ENCODE measurements at places on chromosomes 12 and 14.

GRCh38 chr14:44962334-44963043 is 499 bp downstream of the TOGARAM1 start:
- peak; percentile 24 for DNase-seq

DNA sequence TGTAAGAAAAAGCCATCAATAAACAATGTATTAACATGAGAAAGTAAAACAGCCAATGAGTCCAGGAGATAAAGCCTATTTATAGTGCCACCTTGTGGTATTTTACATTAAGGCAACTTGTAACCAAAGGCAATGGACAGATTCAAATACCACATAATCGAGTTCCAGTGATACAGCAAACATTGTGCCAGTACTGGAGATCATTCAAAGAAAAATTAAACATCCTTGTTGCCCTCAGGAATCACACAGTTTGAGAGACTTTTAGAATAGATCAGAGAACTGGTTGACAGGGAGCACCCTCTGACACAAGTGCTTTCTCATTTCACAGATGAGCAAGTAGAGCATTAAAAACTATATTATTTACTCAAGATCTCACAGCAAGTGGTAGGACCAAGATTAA is 98.1 kb downstream of the DDHD1 start:
- DNase-seq = no peak

DNA sequence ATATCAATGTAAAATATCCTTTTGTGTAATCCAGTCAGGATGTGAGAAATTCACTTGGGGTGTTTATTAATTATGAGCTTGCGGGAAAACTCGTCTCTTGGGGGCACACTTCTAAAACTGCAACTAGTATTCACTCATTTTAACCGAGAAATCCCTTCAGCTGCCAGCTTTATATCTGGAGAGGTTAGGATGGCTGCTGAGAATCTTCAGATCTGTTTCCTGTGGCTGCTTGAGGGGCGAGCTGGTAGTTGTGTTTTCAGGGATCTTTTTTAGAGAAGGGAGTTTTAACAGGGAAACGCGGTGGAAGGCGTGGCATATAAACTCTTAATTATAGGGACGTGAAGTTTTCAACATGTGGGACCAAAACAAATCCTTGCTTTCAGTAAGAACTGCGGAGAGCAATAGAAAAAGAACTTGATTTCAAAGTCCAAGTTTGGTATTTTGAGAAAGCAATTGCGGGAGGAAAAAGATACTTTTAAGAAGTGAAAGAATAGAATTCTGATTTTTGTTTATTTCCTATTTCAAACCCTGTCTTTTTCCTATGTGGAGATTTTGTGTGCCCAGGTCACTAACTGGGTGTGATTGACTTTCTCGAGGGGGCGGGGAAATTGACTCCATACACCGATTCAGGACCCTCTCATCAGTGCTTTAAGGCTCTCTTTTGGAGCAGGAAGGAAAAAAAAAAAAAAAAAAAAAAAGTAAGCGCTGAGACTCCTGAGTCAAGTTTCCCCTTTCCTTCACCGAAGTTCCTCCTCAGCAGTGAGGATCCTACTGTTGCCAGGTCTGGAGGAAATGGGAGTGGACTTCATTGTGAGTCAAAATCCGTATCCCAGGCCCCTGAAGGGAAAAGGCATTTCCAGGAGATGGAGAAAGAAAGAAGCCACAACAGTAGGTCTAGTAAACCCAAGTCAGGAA is 1.1 kb downstream of the PPFIBP1 start:
- no peak for DNase-seq

DNA sequence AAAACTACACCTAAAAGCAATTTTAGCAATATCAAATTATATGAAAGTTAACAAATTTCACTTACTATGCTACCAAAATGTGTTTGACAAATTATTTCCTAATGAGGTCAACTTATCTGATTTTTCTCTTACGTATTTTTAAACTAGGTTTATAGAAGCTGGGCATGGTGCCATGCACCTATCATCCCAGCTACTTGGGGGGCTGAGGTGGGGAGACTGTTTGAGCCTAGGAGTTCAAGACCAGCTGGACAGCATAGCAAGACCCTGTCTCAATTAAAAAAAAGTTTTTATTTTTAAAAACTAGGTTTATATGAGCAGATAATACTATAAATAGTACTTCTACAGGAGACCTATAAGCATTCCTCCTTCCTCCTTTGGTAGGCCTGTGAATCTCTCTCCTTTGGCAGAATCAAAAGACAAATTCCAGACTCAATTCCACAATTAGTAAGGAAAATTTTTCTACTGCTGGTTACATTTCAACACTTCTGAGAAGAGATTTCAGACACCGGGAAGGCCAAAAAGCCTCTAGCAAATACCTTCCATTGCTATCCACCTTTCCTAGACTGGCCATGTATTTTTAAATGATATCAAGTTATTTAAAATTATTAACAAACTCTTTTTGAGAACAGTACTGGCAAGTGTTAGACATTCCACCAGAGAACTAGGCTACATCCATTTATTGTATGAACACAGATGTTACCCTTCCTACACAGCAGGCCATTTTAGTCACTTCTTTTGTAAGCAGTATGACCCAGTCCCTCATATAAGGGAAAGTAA is 34.4 kb downstream of the CDK17 start:
- DNase-seq = no peak

DNA sequence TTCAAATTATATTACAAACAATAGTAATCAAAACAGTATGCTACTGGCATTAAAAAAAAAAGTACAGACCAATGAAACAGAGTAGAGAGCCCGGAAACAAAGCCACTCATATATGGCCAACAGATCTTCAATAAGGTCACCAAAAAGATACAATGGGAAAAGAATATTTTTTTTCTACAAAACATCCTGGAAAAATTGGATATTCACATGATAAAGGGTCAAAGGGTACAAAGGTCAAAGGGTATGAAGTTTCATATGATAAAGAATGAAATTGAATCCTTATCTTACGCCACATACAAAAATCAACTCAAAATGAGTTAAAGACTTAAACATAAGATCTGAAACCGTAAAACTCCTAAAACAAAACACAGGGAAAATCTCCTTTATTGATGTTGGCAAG is 168.5 kb upstream of the PELI2 start:
- DNase-seq = no peak

DNA sequence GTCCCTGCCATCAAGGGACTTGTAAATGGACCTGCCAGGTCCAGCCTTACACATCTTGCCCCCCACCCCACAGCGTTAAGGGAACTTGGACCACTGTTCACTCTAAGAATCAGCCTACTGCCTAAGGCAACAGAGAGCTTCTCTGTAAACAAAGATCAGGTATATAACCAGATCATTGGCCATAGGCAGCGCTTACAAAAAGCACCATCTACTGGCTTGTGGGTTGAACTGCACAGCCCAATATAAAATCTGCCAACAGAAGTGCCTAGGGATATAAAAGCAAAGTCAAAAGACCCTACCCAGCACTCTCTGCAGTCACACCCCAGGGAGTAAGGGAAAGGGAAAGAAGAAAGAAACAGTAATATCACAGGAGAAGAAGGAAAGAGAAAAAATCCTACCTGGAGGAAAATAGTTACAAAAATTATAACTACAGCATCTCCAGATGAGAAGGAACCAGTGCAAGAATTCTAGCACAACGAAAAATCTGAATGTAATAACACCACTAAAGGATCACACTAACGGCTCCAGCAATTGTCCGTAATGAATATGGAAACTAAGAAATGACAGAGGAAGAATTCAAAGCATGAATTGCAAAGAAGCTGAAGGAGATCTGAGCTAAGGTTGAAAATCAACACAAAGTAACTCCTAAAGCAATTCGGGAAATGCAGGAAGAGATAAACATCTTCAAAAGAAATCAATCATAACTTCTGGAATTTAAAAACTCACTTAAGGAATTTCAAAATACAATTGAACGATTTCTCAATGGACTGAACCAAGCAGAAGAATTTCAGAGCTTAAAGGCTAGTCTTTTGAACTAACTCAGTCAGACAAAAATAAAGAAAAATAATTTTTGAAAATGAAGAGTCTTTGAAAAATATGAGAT is 95.2 kb upstream of the PCED1B start:
- DNase-seq = peak; percentile 22

DNA sequence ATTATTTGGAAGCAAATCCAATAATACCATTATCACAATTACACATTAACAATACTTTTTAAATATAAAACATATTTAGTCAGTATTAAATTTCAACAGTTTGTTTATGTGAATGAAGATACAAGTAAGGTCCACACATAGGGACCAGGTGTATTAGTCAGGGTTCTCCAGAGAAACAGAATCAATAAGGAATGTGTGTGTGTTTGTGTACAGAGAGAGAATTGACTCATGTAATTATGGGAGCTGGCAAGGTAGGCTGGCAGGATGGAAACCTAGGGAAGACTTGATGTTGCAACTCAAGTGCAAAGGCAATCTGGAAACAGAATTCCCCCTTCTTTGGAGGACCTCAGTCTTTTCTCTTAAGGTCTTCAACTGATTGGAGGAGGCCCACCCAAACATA is 123.2 kb upstream of the OTX2 start:
- DNase-seq = no peak

DNA sequence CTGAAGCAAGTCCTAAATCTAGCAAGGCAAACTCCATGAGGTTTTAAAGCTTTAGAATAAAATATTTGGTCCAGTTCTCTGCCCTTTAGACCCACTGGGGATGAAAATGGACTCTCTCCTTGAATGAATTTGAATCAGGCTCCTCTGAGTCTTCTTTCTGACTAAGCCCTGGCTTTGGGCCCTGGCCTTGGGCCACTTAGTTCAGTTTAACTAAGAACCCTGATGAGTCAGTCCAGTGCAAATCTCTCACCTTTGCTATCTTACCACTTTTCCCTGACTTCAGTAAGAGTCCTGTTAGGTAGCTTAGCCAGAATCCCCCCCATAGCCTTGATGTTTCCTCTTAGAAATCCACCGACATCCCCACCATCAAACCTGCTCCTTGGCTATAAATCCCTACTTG is 427.5 kb downstream of the SNAPC1 start:
- DNase-seq = no peak

- no peak for DNase-seq
Observed at GRCh38 chr14:96881713-96882112, 84.5 kb downstream of the VRK1 start.

DNA sequence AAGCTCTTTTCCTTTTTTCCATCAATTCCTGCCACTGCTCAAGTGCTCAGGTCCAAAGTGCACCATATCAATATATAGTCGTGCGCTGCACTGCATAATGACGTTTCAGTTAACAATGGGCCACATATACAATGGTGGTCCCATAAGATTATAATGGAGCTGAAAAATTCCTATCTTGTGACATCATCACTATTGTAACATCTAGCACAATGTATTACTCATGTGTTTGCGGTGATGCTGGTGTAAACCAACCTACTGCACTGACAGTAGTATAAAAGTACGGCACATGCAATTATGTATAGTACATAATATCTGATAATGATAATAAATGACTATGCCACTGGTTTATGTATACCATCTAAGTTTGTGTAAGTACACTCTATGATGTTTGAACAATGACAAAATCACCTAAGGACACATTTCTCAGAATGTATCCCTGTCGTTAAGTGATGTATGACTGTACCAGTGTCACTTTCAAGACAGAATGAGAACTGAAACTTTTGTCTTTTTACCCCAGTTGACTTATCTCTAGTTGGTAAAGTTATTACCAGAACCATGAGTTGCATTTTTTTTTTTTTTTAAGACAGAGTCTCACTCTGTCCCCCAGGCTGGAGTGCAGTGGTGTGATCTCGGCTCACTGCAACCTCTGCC is 53.7 kb upstream of the INSM2 start:
- no peak for DNase-seq

DNA sequence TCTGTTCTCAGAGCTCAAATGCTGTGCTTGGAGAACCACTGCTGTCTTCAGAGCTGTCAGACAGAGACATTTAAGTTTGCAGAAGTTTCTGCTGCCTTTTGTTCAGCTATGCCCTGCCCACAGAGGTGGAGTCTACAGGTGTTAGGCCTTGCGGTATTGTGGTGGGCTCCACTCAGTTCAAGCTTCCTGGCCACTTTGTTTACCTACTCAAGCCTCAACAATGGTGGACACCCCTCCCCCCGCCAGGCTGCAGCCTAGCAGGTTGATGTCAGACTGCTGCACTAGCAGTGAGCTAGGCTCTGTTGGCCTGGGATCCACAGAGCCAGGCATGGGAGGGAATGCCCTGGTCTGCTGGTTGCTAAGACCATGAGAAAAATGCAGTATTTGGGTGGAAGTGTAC is 323.8 kb downstream of the BCAT1 start:
- DNase-seq = no peak

DNA sequence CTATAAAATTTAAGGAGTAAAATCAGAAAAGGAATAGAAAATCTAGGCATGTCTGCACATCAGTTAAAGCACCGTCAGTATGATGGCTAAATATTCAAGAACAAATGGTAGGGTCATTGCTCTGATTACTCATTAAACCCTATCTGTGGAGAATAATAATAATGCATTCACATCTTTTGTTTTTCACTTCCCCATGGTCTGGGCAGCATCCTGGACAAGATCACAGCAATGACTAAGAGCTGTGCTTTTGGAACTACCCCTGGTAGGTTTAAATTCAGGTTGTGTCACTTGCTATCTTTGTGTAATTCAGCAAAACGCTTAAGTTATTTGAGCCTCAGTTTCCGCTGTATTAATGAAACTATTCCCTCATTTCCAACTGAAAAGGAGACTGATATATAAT is 33.1 kb downstream of the C12orf42 start:
- DNase-seq = no peak

- DNase-seq = no peak
Observed at GRCh38 chr14:74202113-74202512, 37.1 kb upstream of the VSX2 start.

GRCh38 chr12:12007001-12007712 is 63.6 kb upstream of the BCL2L14 start:
- DNase-seq = peak; percentile 92

DNA sequence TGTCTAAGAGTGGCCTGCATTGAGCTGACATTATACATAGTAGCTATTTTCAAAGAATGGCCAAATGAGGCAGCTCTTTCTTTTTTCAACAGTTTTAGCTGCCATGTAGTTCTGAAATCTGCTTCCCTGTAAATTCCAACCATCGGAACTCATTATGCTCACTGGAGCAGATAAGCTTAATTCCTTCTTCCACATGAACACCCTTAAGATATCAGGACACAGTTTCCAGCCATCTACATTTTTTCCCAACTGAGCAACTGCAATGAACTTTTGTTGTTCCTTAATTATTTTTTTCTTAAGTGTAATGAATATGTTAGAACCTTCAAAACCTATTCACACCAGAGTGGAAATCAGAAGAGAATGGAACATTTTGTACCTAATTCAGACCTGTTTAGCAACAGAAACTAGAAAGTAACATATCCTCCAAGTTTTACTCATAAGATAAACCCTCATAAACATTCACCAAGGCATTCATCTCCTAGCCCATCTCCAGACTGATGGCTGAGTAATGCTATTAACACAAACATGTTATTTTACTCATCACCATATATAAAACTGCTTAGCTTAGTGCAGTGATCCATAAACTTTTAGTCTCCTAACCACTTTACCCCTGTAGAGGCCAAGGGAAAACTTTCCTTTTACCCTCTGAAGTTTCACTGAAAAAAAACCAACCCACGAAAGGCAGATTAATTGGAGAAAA is 296.1 kb upstream of the SYT1 start:
- DNase-seq = no peak

GRCh38 chr14:34043627-34044372 is 92.9 kb upstream of the EGLN3 start:
- DNase-seq = peak; percentile 82

GRCh38 chr14:71905860-71906259 is 26.4 kb upstream of the RGS6 start:
- DNase-seq = no peak

Data from stimulated activated CD4-positive, alpha-beta T cell treated with anti-CD3 and anti-CD28 coated beads, Interleukin-1b, Interleukin-23, amount 100 ng/mL, for 48 hours (primary cell).